ENCODE measurements at places on chromosomes 5 and 9.

- DNase-seq: no peak
Observed at GRCh38 chr5:499233-500209, 24.7 kb downstream of the SLC9A3 start.

DNA sequence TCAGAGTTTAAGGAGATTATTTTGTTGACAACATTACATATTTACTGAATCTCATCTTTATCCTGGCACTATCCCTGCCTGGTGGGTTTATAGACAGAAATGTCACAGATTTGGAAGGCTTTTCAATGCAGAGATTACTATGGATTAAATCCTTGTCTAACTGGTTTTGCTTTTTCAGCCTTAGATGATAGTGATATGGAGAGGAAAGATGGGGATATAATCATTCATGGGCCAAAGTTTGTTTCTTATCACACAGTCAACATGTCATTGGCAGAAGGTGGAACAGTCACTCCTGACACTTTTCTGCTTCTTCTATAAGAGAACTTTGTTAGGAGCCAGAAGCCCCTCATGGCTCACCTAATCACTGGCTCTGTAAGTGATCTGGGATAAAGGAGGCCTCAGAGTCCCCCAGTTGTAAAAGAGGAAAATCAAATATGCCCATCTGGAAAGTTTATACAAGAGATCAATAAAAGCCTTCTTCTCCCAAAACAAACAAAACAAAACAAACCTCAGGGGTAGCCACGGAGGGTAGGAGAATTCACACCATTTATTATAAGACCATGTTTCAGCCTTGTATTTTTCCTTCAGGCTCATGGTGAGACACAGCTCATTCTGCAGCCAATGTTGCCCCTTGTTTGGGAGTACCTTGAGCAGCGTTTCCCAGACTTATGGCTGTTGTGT, 101.2 kb downstream of the PCSK1 start:
- DNase-seq: no peak

- DNase-seq: no peak
Observed at GRCh38 chr5:16700081-16700480, 83.3 kb upstream of the RETREG1 start.

DNA sequence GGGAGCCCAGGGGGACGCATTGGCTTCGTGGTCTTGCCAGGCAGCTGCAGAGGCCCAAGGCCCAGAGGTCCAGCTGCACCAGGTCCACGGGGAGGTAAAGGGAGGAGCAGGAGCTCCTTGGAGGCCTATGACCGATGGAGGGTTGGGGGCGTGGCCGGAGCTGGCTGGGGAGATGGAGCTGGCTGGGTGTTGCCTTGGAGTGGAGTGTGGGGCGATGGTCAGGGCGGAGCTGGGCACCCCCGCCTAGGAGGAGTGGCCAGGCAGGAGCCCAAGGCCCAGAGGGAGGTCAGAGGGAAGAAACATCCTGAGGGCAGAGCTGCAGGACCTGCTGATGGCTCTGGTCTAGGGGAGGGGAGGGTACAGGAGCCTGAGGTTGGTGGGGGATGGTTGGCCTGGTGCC, 44.6 kb downstream of the KCNT1 start:
- no peak for DNase-seq

GRCh38 chr5:52069997-52070396, 686.7 kb downstream of the ISL1 start:
- DNase-seq: no peak

- DNase-seq: no peak
Observed at GRCh38 chr5:168752416-168753190, 173.4 kb upstream of the PANK3 start.

GRCh38 chr5:176744584-176744965, 65.8 kb upstream of the UNC5A start:
- no peak for DNase-seq

DNA sequence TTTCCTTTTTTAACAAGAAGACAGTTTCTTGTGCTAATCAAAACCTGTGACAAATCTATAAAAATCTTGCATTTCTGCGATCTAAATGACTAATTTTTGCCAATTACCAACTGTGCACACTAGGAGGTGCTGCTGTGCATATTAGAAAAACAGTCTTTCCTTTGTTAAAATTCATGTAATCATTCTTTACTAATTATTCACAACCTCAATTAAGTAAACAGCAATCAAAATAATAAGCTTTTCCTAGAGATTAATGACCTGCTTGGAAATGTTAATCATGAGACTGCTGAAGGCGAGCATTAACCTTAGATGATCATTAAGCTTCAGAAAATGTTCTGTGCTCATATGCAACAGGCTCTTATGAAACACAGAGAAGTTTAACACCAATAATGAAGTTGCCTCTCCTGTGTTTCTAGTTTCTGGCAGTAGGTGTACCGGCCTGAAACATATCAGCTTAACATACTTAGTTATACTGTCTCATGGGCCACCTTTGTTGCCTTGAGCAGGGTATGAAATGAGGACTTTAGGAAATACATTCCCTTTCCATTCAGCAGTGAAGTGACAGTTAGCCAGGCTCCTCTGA, 17.7 kb downstream of the RFESD start:
- DNase-seq: peak; percentile 78
